GM12864 (cell line): ENCODE measurements at places on chromosomes 12 and 14.

DNA sequence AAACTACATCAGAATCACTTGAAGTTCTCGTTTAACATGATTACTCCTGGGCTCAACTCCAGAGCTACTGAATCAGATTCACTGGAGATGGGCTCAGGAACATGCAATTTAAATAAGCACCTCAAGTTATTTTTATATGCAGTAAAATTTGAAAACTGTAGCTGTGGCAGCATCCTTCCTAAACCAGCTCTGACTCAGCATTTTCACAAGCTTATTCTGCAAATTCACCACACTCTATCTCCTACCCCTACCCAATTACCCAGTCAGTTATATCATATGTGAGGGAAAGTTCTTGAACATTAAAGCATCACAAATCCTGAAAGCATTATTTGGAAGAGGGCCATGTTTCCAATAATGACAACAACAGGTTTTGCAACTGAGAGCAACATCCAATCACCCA is 24.2 kb upstream of the LRRC9 start:
- no peak for DNase-seq

DNA sequence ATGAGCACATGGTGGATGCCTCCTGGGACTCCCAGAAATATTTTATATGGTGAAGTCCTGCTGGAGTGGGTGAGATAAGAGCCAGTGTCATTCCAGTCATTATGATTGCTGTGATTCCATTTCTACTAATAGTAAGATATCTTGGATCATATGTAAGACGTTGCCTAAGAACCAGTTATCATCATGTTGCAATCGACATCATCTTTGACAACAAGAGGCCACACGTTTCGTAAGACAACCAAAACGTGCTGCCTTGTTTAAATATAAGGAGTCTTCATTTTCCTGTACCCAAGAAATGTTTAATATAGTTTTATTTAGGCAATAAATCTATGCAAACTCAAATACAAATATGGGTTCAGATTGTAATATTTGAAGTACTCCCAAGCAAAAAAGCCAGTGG is 58.4 kb downstream of the SPTSSA start:
- no peak for DNase-seq

DNA sequence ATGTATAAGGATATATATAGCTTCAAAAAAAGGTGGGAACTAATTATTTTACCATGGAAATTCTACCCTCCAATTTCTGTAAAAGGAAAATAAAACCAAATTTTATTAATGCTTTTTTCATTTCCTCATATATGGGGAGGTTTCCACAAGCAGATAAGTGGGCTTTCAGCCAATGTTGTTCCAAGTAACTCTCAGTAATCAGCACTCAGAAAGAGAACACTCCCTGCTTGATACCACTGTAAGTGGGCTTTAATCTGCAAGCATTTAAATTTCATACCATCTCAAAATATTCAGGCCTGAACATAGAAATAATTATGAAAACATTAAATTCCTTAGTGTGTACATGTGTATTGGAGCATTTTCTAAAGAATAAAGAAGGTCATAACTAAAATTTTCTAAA is 827.6 kb downstream of the C12orf50 start:
- no peak for DNase-seq

GRCh38 chr12:75756111-75756510 is 244.7 kb upstream of the KRR1 start:
- DNase-seq = no peak

DNA sequence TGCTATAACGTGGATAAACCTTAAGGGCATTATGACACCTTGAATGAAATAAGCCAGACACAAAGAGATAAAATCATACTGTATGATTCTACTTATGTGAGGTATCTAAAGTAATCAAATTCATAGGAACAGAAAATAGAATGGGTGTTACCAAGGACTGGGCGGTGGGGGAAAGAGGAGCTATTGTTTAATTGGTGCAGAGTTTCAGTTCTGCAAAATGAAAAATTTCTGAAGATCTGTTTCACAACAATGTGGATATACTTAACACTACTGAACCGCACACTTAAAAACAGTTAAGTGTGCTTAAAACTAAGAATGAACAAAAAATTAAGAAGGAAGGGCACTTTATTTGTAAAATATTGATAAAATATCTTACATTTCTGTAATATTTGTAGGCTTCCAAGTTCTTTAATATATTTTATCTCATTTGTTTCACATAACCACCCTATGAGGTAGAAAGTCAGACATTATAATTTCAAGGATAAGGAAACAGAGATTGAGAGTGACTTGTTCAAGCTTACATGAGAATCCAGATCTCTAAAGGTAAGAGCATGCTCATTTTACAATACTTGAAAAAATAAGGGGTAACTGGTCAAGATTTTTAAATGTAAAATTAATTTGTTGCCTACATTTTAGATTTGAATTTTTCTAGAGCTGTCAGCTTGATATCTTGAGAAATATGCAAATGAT is 14.9 kb downstream of the LTA4H start:
- no peak for DNase-seq

DNA sequence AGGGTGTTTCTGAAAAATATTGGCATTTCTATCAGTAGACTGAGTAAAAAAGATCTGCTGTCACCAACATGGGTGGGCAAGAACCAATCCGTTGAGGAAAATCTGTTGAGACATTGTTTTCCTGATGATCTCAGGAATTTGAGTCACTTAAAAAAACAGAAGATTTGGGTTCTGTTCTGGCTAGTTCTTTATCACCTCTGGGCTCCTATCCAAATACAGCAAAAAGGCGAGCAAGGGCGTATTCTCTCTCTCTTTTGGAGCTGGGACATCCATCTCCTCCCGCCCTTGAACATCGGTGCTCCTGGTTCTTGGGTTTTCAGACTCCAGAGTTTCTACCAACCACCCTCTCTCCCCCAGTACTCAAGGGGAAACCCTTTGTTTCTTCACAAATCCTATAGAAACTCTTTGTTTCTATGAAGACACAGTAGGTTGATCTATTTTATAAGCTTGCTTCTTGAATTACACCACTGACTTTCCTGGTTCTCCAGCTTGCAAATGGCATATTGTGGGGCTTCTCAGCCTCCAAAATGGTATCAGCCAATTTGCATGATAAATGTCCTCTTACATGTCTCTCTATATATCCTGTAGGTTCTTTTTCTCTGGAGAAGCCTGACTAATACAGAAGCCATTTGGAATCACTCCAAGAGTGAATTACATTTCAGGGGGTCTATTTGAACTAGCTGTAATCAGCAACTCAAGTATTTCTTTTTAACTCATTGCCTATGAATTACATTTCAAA is 263.9 kb upstream of the TMTC1 start:
- DNase-seq = no peak

GRCh38 chr14:95256002-95256775 is 63.5 kb downstream of the CLMN start:
- no peak for DNase-seq

GRCh38 chr12:2642176-2642892 is 152.4 kb upstream of the FKBP4 start:
- no peak for DNase-seq

- no peak for DNase-seq
These were observed 61.3 kb downstream of the C12orf50 start for GRCh38 chr12:87967871-87968270.

GRCh38 chr14:105195522-105196264 is 14.6 kb upstream of the NUDT14 start:
- DNase-seq = no peak
